CD4-positive, alpha-beta T cell treated with Interleukin-17A for 4 hours (primary cell): ENCODE measurements at places on chromosomes 4 and X.

DNA sequence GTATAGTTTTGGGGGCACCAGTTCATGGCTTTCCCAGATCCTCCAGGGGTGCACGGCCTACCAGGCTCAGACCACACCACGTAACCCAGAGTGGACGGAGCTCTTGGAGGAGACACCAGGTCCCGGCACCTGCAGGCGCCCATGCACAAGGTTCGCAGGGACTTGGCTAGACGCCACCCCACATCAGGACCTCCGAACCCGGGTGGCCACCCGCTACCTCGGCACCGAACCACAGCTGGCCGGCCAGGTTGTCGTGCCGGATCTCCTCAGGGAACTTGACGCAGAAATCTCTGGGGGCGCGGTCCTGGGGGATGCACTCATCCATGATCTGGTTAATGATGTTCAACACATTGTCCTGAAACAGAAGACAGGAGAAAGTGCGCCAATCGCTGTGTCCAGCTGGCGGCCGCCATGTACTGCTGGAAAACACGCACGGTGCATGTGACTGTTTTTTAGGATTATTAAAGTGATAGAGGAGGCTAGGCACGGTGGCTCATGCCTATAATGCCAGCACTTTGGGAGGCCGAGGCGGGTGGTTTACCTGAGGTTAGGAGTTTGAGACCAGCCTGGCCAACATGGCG lies 77.1 kb downstream of the ZFYVE28 start:
- DNase-seq: no peak

- no peak for DNase-seq
Observed at GRCh38 chrX:3690140-3690539, 23.3 kb downstream of the PRKX start.

DNA sequence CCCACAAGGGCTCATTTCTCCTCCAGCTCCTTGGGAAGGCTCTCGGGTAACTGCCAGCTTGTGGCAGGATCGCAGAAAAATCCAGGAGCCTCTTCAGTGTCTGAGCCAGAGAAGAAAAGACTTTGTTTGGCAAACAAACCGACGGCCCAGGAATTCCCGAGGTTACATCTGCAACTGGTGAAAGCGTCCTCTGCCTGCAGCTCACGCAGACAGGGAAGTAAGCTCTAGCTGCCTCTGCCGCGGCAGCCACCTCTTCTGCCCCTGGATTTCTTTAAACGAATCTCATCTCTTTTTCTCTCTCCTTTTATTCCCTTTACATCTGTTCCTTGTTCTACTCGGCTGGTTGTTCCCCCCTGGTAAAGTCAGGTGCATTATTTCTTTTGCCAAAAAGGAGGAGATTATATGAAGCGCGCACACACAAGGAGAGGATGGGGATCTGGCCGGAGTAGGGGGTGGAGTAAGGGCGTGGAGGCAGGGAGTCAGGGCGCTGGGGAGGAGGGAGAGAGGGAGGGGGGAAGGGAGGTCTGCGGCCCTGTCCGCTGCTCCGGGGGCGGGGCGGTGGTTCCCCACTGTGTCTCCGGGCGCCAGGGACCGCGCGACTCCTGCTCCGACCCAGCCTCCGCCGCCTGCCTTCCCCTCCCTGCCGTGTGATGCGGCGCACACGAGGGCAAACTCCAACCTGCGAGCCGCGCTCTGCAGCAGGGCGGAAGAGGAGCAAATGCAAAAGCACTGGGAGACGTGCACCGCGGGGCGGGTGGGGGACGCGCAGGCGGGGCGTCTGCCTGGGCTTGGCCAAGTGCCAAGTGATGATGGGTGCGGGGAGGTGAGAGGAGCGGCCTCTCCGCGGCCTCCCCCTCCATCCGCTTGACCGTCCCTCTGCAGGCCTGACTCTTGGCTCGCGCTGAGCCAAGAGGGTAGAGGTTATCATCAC lies at the start of gene DCHS2:
TSS of gene DCHS2 (minus strand) at position 459 of the 931 bp plus-strand sequence. CDS start at position 15, 444 bp downstream.
- DNase-seq: no peak

DNA sequence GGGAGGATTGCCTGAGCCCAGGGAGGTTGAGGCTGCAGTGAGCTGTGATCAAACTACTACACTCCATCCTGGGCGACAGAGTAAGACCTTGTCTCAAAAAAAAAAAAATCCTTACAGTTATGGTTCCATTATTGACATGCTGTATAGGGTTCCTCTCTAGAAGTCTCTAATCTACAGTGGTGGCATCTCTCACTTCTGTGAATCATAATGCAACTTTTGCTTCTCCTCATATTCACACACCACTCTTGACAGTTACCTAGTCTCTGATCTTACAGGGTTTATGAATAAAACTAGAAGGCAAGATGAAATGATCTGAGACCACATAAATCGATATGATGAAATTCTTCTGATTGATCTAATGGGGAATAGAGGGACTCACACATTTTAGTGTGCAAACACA lies 40.6 kb downstream of the DOCK11 start:
- no peak for DNase-seq

- DNase-seq: no peak
Observed at GRCh38 chr4:153409924-153410501, 56.1 kb upstream of the TMEM131L start.

DNA sequence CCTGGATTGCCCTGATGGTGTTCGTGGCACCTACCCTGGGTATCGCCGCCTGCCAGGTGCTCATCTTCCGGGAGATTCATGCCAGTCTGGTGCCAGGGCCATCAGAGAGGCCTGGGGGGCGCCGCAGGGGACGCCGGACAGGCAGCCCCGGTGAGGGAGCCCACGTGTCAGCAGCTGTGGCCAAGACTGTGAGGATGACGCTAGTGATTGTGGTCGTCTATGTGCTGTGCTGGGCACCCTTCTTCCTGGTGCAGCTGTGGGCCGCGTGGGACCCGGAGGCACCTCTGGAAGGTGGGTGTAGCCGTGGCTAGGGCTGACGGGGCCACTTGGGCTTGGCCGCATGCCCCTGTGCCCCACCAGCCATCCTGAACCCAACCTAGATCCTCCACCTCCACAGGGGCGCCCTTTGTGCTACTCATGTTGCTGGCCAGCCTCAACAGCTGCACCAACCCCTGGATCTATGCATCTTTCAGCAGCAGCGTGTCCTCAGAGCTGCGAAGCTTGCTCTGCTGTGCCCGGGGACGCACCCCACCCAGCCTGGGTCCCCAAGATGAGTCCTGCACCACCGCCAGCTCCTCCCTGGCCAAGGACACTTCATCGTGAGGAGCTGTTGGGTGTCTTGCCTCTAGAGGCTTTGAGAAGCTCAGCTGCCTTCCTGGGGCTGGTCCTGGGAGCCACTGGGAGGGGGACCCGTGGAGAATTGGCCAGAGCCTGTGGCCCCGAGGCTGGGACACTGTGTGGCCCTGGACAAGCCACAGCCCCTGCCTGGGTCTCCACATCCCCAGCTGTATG lies 1.8 kb downstream of the AVPR2 start:
- no peak for DNase-seq

DNA sequence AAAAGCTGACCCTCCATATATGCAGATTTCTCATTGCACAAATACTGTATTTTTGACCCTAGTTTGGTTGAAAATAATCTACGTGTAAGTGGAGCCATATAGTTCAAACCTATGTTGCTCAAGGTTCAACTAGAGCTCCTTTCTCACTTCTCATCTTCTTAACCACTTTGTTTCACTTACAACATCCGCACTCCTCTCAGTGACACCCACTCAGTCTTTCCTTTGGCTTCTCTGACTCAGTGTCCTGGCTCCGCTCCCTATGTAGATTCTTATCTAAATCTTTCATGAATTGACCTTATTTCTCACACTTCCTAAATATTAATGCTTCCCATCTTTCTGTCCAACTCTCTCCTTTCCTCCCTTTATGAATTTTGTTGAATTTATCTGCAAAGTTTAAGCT lies 32.9 kb upstream of the DKK2 start:
- no peak for DNase-seq

GRCh38 chrX:128250621-128251020 lies 198.4 kb upstream of the ACTRT1 start:
- no peak for DNase-seq

DNA sequence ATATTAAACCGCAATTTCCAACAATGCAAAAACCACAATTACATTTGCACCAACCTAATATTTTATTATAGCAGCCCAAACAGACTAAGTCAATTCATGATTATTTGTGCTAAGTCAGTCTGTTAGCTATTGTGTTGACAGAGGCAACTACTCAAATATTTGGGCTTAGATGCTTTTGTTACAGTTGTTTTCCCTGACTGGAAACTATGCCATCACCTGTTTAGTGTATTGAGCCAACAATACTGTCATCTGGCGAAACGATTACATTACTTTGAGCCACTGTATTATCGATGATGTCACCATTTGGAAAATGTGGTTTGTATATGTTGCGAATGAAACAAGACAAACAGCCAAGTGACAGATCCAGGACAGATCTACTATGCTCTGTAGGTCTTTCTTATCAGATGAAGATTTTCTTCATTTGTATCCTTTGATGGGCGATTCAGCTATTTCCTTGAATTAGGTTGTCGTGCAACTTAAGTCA lies 38.7 kb upstream of the INTS6L start:
- no peak for DNase-seq

- no peak for DNase-seq
Observed at GRCh38 chr4:96295143-96295741, 455.3 kb downstream of the PDHA2 start.

- DNase-seq: peak; percentile 70
Observed at GRCh38 chr4:10098780-10099160, 17.8 kb downstream of the WDR1 start.

DNA sequence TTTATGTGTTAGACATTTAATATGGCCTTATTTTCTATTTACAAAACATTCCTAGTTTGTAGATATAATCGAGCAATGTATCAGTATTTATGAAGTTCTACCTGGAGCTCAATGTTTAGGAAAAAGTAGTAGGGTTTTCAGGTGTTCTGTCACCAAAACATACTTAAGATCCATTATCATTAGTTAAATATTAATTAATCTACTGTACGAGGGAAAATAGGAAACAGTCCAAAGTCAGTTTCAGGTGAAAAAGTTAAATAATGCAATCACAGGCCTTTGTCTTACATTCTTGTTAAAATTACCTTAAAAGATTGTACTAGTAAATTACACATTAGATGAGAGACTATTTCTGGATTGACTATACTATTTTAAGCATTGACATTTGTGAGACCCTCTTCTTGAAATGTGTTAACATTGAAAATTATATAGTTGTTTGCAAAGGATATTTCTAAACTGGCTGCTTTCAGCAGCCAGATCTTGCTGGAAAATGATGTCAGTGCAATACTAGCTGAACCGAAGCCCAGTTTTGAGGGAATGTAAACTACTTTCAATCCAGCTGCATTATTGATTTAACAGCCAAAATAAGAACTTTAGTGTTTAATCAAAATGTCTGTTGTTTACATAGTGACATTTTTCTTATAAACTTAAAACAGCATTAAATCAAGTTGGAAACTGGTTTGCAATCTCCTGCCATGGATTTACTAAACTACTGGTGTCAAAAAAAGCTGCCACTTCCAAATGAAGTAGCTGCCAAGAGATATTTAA lies 19.3 kb downstream of the GUCY1B1 start:
- no peak for DNase-seq

DNA sequence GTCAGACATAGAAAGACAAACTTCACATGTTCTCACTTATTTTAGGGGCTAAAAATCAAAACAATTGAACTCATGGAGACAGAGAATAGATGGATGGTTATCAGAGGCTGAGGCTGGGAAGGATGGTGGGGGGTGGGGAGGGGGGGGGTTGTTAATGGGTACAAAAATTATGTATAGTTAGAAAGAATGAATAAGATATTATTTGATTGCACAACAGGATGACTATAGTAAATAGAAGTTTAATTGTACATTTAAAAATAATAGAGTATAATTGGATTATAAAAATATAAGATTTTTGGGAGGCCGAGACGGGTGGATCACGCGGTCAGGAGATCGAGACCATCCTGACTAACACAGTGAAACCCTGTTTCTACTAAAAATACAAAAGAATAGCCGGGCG lies 33.3 kb downstream of the CORIN start:
- DNase-seq: no peak

DNA sequence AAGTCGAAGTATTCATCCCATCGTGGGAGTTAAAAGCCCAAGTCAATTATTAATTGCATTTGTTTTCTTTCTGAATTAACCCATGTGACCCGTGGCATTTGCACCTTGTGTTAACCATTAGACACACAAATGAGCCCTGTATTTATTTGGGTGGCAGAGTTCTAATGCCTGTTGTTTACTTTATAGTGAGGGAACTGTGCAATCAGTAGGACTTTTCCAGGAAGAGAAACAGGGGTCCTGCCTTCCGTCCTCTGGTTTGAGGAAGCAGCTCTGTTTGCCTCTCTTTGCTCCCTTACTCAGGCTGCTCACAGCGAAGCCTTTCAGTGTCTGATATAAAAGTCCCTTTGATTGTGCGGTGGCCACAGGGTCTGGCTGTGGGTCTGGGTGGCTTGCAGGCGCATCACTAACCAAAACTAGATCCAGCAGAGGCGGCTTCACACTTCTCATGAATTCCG lies 263.6 kb downstream of the PTTG2 start:
- DNase-seq: no peak

DNA sequence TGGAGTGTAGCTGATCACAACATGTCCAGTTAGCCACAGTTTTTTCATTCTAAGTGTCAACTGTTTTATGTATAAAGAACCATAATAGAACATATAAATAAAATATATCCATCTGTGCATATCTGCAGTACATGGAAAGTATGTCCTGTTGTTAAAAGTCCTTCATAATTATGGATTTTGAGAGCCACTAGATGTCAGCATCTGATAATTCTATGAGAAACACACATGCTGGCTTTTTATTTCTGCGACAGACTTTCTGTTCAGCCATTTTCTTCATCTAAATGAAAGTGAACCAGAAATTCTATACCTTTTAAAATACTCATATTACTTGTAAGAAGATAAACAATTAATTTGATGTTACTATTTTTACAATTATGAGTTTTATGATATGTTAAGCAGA lies 251.5 kb downstream of the GPM6A start:
- no peak for DNase-seq

GRCh38 chr4:107622006-107622405 lies 98.0 kb downstream of the PAPSS1 start:
- DNase-seq: no peak

DNA sequence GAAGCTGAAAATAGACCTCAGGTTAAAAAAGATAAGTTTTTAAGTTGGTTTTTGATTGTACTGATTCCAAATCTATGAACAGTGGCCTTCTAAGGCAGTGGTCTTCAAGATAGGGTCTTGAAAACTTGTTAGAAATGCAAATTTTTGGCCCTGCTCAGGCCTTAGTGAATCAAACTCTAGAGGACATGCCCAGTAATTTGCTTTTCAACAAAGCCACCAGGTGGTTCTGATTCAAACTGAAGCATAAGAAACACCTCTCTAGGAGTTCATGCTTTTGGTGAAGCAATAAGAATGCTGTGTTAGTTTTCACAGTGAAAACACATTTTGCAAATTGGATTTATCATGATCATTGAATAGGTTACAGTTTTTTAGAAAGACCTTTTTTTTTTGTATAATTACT lies 1849.4 kb upstream of the AGA start:
- DNase-seq: no peak
